ENCODE measurements at places on chromosomes 11 and 22. TPM values are rescaled to one million over a fixed set of nuclear protein-coding genes. Genes with fewer than 3 reads are reported as not detected.
A peak's percentile ranks its signal among the peaks of the same experiment; 100 is the strongest.

- no peak for DNase-seq
- peak overlapping the region; percentile 74 for H3K4me3 ChIP-seq
- H3K36me3 ChIP-seq, result peaks cover 35% of the 10 kb centered on the region
- H3K27ac ChIP-seq, result peak overlapping the region; percentile 75
- peaks cover 18% of the 10 kb centered on the region for H3K4me1 ChIP-seq
Measured at GRCh38 chr11:60924906-60925853, 920 bp downstream of the TMEM132A start.

DNA sequence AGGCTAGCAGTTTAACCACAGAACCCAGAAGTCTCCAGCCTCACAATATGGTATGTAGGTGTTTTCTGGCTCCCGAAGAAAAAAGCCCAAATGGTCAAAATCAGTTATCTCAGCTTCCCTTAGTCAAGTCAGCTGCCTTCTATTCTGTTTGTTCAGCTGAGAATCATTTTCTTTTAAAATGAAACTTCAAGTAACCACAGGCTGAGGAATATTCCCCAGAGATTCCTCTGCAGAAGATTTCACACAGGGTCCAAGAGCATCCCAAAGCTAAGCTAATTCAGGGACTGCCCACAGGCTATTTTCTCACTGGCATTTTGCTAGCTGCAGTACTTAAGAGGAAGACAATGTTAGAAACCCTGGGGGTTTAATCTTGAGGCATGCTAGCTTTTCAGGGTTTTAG lies 977.0 kb upstream of the CHORDC1 start:
- H3K4me3 ChIP-seq, result no peak overlapping the region
- no peak overlapping the region for H3K27ac ChIP-seq
- no peaks in the 10 kb centered on the region for H3K27me3 ChIP-seq
- DNase-seq, result no peak
- no peaks in the 10 kb centered on the region for H3K36me3 ChIP-seq
- no peaks in the 10 kb centered on the region for H3K4me1 ChIP-seq

DNA sequence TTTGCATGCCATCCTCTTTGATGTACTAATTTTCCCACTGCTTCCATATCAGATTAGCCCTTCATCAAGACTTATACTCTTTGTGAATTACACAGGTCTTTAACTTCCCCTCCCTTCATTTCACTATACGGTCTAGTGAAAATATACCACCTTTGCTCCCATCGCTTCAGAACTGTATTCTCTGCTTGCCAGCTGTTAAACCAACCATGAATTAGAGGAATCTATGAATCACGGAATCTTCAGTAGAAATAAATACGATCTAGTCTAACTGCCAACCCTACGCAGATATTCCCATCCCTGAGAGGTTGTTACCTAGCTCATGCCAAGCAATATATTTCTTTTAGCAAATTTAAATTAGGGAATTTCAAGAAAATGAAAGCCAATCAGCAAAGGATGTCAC lies 177.8 kb upstream of the MPPED2 start:
- no peak for DNase-seq
- no peak overlapping the region for H3K4me3 ChIP-seq
- no peaks in the 10 kb centered on the region for H3K27me3 ChIP-seq

DNA sequence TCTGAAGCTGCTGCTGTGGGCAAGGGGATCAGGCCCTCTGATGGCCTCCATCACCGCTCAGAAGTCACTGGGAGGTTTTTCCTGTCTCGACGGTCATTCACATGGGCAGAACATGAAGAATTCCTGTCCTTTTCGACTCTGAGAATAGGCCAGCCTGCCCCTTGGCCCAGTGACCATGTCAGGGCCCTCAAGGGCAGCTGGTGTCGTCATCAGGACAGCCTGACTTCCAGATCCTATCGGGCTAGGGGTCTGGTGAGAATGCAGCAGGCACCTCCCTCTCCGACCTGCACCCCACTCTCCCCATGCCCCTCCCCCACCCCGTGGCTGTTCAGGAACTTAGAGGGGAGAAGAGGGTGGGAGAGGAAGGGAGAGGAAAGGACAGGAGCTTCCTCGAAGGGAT lies 3.6 kb downstream of the TP53I11 start:
- H3K27me3 ChIP-seq, result no peaks in the 10 kb centered on the region
- DNase-seq, result no peak
- no peak overlapping the region for H3K27ac ChIP-seq

- no peak for DNase-seq
- no peaks in the 10 kb centered on the region for H3K27me3 ChIP-seq
- no peaks in the 10 kb centered on the region for H3K4me1 ChIP-seq
- no peaks in the 10 kb centered on the region for H3K36me3 ChIP-seq
Measured at GRCh38 chr11:15346907-15347306, 232.2 kb downstream of the INSC start.

GRCh38 chr11:8917157-8917825 lies 6.3 kb downstream of the AKIP1 start:
- no peak overlapping the region for H3K4me3 ChIP-seq
- H3K27ac ChIP-seq, result no peak overlapping the region
- peaks cover 32% of the 10 kb centered on the region for H3K4me1 ChIP-seq
- no peak for DNase-seq
- H3K27me3 ChIP-seq, result no peaks in the 10 kb centered on the region
- peaks cover 32% of the 10 kb centered on the region for H3K36me3 ChIP-seq

- H3K36me3 ChIP-seq, result no peaks in the 10 kb centered on the region
- H3K4me1 ChIP-seq, result no peaks in the 10 kb centered on the region
- H3K27me3 ChIP-seq, result no peaks in the 10 kb centered on the region
- no peak overlapping the region for H3K27ac ChIP-seq
Measured at GRCh38 chr11:132278801-132279574, 908.6 kb downstream of the NTM start.

GRCh38 chr11:103484545-103484944 lies 375.3 kb downstream of the DYNC2H1 start:
- H3K4me1 ChIP-seq, result peaks cover 4% of the 10 kb centered on the region
- no peaks in the 10 kb centered on the region for H3K36me3 ChIP-seq
- no peak for DNase-seq
- no peaks in the 10 kb centered on the region for H3K27me3 ChIP-seq
- H3K27ac ChIP-seq, result no peak overlapping the region
- H3K4me3 ChIP-seq, result no peak overlapping the region

GRCh38 chr11:120273432-120273831 lies 33.5 kb downstream of the POU2F3 start:
- no peak overlapping the region for H3K4me3 ChIP-seq
- peaks cover 21% of the 10 kb centered on the region for H3K4me1 ChIP-seq
- H3K27ac ChIP-seq, result no peak overlapping the region
- H3K36me3 ChIP-seq, result no peaks in the 10 kb centered on the region
- no peak for DNase-seq

GRCh38 chr22:48772286-48772907 lies 1055.3 kb downstream of the BRD1 start:
- H3K27me3 ChIP-seq, result no peaks in the 10 kb centered on the region
- H3K4me3 ChIP-seq, result no peak overlapping the region
- H3K36me3 ChIP-seq, result no peaks in the 10 kb centered on the region
- no peaks in the 10 kb centered on the region for H3K4me1 ChIP-seq
- H3K27ac ChIP-seq, result no peak overlapping the region
- DNase-seq, result no peak

DNA sequence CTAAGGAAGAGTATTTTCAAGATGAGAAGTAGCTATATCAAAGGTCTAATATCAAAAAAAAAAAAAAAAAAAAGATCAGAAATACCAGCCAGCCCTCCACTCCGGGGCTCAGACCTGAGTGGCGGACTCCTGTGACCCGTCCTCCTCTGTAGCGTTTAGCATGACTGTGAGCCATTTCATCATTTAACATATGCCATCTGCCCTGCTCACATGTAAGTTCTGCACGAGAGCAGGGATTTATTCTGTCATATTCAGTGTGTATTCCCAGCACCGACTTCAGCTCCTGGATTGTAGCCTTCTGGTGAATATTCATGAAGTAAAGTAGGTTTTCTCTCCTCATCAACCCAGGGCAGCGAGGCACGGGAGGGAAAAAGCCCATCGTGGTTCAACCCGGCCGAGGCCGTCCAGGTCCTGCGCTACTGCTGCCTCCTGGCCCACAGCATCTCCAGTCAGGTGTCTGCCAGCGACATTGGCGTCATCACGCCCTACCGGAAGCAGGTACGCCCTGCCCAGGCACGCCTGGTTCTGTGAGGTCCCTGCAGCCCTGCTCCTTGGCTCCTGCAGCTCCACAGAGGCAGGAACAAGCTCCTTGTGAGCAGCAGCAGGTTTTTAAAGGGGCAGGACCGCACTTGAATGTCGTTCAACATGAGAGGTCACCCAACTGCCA lies 12.7 kb upstream of the PANX2 start:
- H3K36me3 ChIP-seq, result no peaks in the 10 kb centered on the region
- H3K27me3 ChIP-seq, result peaks cover 7% of the 10 kb centered on the region
- no peak overlapping the region for H3K4me3 ChIP-seq

DNA sequence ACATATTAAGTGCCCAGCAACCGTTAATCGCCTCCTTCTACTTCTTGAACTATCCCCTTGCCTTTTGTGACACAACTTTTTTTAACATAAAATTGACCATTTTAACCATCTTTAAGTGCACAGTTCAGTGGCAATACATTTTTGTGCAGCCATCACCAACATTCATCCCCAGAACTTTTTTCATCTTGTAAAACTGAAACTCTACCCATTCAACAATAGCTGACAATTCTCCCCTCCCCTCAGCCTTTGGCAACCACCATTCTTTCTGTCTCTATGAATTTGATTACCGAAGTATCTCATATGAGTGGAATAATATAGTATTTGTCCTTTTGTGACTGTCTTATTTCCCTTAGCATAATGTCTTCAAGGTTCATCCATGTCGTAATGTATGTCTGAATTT lies 66.0 kb downstream of the MICAL2 start:
- peaks cover 25% of the 10 kb centered on the region for H3K36me3 ChIP-seq
- H3K4me1 ChIP-seq, result peaks cover 93% of the 10 kb centered on the region
- DNase-seq, result no peak
- no peaks in the 10 kb centered on the region for H3K27me3 ChIP-seq
- H3K4me3 ChIP-seq, result no peak overlapping the region

DNA sequence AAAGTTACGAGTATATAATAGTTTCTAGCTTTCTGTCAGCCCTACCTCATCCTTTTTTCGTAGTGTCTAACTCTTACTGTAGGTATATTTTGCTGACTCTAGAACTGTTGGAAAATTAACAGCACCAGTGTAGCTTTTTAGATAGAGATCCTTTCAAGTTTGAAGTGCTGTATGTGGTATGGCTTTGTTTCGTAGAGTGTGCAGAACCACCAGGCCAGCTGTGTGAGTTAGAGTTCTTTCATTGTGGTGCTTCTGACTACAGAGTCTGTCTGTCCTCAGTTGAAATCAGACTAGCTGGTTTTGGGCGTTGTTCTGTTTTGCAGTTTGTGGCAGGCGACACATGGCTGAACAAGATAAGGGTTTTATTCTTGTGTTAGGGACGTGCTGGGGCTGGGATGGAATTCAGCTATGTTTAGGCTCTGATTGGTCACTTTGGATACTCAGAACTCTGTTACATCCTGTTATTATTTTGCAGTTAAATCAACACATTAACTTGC lies 3.2 kb downstream of the ARHGEF12 start:
- no peak for DNase-seq
- H3K4me3 ChIP-seq, result peak overlapping the region; percentile 98
- H3K27ac ChIP-seq, result peak overlapping the region; percentile 71
- no peaks in the 10 kb centered on the region for H3K36me3 ChIP-seq

DNA sequence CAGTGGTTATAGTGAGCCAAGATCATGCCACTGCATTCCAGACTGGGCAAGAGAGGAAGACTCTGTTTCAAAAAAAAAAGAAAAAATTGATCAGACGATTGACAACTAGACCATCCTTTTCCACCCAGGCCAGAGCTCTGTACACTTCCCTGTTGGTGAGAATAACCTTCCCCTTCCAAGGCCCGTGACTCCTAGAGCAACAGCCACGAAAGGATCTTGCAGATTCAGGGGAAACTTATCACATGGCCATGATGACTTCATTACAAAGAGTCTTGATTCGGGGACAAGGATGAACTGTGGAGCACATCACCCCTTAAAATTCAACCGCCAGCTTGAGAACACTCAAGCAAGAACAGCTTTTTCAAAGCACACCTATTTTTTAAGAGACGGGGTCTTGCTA lies 10.3 kb downstream of the CD5 start:
- no peak for DNase-seq
- H3K27me3 ChIP-seq, result no peaks in the 10 kb centered on the region
- no peaks in the 10 kb centered on the region for H3K4me1 ChIP-seq

GRCh38 chr11:76629116-76629852 lies 41.3 kb downstream of the LRRC32 start:
- no peaks in the 10 kb centered on the region for H3K36me3 ChIP-seq
- no peaks in the 10 kb centered on the region for H3K27me3 ChIP-seq
- no peak overlapping the region for H3K27ac ChIP-seq
- no peak overlapping the region for H3K4me3 ChIP-seq
- H3K4me1 ChIP-seq, result peaks cover 4% of the 10 kb centered on the region
- DNase-seq, result no peak

DNA sequence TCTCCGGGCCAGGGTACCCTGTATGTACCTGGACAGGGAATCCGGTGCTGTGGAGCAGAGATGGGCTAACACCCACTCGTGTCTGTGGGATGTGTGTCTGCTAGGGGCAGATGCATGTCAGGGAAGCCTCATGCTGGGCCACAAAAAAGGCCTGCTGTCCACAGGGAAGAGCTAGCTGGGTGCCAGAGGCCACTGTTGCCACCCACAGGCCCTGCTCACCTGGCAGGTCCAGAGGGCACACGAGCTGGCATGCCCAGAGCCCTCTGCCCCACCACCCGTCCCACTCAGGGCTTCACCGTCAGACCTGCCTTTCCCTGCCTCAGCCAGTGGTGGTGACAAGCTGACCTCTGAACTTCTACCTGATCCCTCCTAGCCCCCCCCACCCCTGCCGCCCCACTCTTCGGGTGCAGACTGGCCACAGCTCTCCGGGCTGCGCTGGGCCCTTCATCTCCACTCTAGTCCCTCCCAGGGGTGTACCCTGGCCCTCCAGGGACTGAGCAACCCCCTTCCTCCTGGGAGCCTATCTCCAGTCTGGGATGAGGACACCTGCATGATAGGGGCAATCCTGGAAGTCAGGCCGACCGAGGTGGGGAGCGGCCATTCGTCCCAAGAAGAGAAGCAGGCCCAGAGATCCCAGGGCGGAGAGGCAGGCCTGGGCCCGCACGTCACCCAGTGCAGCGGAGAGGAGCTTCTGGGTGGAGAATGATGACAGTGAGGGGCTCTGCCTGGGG lies 1.4 kb downstream of the SLC25A22 start:
- peaks cover 17% of the 10 kb centered on the region for H3K4me1 ChIP-seq
- H3K4me3 ChIP-seq, result peak overlapping the region; percentile 89
- peak overlapping the region; percentile 70 for H3K27ac ChIP-seq

Gene APOL5
- not detected for polyA plus RNA-seq

Gene SCUBE1
- polyA plus RNA-seq, result not detected

Gene ACRV1
- polyA plus RNA-seq, result not detected

Gene CDC42BPG
- polyA plus RNA-seq, result 2.2 TPM

Gene LYVE1
- polyA plus RNA-seq, result not detected

Gene PIWIL4
- 0.37 TPM for polyA plus RNA-seq

All from keratinocyte (primary cell).